Fibroblast of villous mesenchyme (primary cell): ENCODE measurements at places on chromosomes 2 and 18. TPM values are rescaled to one million over a fixed set of nuclear protein-coding genes. Genes with fewer than 3 reads are reported as not detected.
A peak's percentile ranks its signal among the peaks of the same experiment; 100 is the strongest.

DNA sequence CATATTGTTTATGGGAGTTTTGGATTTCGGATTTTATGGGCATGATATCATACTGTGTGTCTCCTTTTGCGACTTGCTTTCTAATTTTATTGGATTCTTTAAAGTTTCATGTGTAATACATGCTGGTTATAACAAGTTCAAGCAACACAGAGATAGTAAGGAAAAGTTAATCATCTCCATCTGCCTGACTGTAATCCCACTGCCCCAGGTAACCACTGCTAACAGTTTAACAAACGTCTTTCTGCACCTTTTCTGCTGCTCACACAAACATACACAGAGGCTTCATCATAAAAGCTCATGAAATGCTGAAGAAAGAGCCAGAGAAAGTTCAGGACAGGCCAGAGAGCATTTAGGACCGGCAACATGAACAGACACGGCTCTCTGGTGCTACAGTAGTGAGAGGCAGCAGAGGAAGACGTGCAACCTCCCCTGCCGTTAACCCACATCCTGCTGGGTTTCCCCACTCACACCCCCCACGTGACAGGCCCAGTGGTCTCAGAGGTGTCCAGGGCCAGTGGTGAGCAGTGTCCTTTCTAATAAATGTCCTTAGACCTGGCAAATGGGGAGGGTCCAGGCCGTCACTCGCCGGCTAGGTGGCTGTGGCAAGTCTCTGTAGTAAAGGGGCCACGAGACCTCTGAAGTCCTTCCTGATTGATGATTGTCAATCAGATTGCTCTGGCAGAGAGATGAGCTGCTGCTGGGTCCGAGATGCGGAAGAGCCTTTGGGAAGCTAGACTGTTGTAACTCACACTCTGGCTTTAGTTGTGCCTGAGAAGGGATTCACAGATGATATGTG, 43.0 kb upstream of the SLC1A4 start:
- peak; percentile 20 for DNase-seq

GRCh38 chr2:239579524-239580198, 178.8 kb upstream of the HDAC4 start:
- no peak for DNase-seq

GRCh38 chr2:63734510-63734909, 107.2 kb upstream of the UGP2 start:
- peak; percentile 54 for DNase-seq

The HADHA gene
- 120 and 122 TPM in 2 replicates for total RNA-seq

The IL37 gene
- 0.32 TPM in 1 of 2 replicates, not detected in the other for total RNA-seq

The CFAP210 gene
- not detected in 2 replicates for total RNA-seq

The RAB3GAP1 gene
- total RNA-seq: 73.4 and 100 TPM in 2 replicates
